ENCODE measurements at places on chromosomes 12 and 14. TPM values are rescaled to one million over a fixed set of nuclear protein-coding genes. Genes with fewer than 3 reads are reported as not detected.

GRCh38 chr14:52259434-52259833 lies 8.1 kb upstream of the PTGDR start:
- DNase-seq, result no peak

GRCh38 chr12:59131462-59131861 lies 211.2 kb upstream of the LRIG3 start:
- DNase-seq, result no peak

- DNase-seq, result no peak
These were observed 47.0 kb downstream of the C12orf50 start for GRCh38 chr12:87982208-87982607.

- DNase-seq, result no peak
These were observed 72.0 kb upstream of the FKBP4 start for GRCh38 chr12:2722806-2723205.

- no peak for DNase-seq
These were observed 10.5 kb upstream of the ZDHHC22 start for GRCh38 chr14:77151918-77152588.

- DNase-seq, result peak; percentile 14
These were observed 158.0 kb upstream of the CAND1 start for GRCh38 chr12:67111182-67111581.

- no peak for DNase-seq
These were observed 5.2 kb downstream of the WNT10B start for GRCh38 chr12:48966177-48966895.

The COQ10A gene
- polyA plus RNA-seq, result 13.8 TPM

The RD3L gene
- 0.57 TPM for polyA plus RNA-seq

The CPSF2 gene
- 15.5 TPM for polyA plus RNA-seq

The NXPH4 gene
- 0.28 TPM for polyA plus RNA-seq

The PEBP1 gene
- polyA plus RNA-seq, result 257 TPM
